ENCODE measurements at places on chromosomes 5 and 9.

DNA sequence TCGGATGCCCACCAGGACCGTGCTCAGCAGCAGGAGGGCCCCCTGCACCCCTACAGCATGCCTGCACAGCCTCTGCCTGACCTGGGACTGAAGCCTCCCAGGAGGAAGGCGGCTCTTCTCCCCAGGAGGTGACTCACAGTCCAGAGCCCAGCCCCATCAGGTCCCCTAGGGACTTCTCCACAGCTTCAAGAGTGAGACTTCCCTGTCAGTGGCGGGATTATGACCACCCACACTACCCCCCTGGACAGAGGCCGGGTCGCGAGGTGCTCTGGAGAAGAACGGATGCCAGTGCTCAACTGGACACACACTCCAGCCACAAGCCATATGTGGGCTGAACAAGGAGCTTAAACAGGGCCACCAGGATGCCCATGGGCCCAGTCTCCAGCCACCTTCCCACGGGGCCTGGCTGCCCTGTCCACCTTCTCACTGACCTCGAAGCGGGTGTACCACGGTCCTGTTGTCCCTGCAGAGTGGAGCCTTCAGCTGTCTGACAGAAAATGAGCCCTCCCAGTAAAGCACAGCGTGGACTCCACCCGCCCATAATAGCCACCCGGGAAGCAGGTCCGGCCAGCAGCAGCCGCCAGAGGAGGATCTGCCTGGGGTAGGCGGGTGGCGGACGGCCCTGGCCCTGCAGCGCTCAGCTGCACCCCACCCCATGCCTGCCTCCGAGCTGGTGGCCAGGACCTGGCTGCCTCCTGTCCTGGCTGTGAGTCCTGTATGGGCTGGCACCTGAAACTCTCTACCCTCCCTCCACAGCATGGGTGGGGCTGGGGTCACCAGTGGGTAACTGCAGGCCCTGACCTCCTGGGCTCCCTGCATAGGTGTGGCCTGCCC lies 54.7 kb downstream of the SEMA4D start:
- DNase-seq, result no peak

DNA sequence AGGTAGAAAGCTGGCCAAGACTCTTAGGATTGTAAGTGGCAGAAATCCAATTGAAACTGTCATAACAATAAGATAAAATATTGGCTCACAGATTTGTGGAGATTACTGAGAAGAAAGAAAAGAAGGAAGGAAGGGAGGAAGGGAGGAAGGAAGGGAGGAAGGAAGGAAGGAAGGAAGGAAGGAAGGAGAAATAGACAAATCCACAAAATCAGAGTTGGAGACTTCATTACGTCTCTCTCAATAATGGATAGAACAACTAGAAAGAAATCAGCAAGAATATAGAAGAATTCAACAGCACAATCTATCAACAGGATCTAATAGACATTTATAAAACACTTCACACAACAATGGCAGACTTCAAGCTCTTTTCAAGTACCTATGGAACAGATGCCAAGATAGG lies 17.9 kb upstream of the PAM start:
- DNase-seq, result no peak

GRCh38 chr5:16580382-16580781 lies 36.4 kb downstream of the RETREG1 start:
- DNase-seq, result no peak

DNA sequence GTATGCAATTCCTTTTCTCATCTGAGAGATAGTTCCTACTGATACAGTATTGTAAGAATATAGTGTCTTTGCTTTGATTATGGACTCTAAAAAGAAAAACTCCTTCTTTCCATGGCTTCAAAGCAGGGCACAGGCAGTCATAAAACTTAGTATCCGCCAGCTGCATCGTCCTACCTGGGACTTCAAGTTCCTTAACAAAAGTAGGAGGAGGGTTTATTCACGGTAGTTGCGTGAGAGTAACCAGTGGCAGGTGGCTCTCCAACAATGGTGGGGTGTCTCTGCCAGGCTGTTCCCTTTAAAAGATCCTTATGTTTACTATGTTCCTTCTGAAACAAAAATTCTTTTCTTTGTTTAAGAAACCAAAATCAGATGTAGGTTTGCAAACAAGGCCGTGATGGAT lies 173.5 kb upstream of the DMAC1 start:
- DNase-seq, result no peak

- no peak for DNase-seq
Observed at GRCh38 chr5:154331924-154332323, 113.9 kb upstream of the SAP30L start.
